Caco-2 (cell line): ENCODE measurements at places on chromosomes 4 and X.

GRCh38 chr4:163484906-163485305 is 9.6 kb upstream of the TMA16 start:
- peak; percentile 60 for DNase-seq

GRCh38 chr4:8362483-8362882 is 78.0 kb downstream of the ACOX3 start:
- DNase-seq: no peak

DNA sequence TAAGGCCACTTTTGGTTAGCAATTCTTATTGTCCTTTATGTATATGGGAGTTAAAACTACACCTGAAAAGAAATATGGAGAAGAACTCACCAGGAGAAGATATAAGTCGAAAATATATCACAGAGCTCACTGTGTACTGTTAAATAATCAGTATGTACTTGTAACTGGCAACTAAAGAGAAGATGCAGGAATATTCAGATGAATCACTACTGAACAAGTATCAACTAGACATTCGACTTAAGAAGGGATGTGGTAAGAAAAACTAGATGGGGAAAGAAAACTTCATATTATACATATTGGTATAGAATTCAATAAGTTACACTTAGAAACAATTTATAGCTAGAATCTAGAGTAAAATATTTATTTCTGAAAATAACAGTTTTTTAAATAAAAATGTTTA is 230.0 kb downstream of the CAMK2D start:
- no peak for DNase-seq

- no peak for DNase-seq
Measured at GRCh38 chr4:165191348-165191656, 16.1 kb upstream of the KLHL2 start.

DNA sequence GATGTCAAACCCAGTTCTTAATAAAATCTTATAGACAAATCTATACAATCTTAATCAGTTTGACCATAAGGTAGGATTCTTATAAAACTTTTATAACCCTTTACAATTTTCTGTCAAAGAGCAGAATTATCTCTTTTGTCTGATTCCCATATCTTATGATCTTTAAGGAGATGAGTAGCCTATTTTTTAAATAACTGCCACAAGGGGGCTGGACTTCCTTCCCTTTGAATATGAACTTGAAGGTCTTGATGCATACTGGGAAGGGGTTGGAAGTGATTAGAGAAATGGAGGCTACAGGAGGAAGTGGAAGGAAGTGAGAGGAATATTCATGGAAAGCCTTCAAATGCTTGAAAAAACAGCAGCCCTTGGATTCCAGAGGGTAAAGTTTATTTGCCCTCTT is 111.1 kb downstream of the APOOL start:
- DNase-seq: no peak

- no peak for DNase-seq
Measured at GRCh38 chrX:7704205-7704604, 138.8 kb upstream of the VCX start.

- DNase-seq: no peak
Measured at GRCh38 chr4:115315182-115315581, 201.8 kb upstream of the NDST4 start.

GRCh38 chr4:69838977-69839376 is 21.0 kb downstream of the SULT1E1 start:
- no peak for DNase-seq

- peak; percentile 14 for DNase-seq
Measured at GRCh38 chrX:18677161-18677869, 5.4 kb upstream of the RS1 start.

DNA sequence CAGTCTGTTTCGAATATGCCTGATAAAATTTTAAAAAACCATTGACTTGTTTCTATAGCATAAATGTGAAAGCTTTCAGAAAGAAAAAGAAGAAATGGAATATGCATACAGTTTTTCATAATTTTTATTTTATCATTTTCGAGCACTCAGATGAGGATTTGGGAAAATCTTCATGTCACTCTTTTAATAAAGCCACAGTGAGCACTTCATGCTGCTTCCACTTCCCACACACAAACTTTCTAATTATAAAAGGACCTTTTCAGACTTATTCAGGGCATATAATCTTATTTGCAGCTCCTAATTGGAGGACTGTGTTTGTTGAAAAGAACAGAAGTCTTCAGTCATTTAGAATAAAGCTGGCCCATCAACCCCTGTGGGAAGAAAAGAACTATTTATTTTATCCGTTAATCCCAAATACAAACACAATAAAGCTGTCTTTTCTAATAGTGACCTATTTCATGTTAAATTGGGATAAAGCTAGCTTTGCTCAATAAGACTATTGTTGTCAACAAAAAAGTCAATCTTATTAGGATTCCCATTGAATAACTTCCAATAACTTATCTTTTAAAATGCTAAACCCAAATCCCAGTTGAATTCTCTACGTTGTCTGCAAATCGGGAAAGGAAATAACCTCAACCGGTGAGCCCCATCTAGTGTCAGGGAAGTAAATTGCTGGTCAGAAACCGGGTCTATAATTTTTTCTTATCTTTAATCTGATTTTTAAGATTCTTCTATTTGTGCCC is 211.5 kb downstream of the PDGFRA start:
- DNase-seq: no peak

DNA sequence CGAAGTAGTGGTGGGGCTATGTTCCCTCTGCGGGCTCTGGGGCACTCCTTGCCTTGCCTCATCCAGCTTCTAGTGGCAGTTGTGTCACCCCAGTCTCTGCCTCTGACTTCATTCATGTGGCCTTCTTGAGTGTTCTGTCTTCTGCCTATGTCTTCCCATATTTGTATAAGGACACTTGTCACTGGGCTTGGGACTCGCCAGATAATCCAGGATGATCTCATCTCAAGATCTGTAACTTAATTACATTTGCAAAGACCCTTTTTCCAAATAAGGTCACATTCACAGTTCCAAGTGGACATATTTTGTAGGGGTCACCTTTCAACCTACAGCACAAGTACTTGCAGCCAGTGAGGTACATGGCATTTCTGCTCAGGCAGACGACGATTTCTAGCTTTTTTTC is 30.3 kb upstream of the CLDN24 start:
- no peak for DNase-seq

DNA sequence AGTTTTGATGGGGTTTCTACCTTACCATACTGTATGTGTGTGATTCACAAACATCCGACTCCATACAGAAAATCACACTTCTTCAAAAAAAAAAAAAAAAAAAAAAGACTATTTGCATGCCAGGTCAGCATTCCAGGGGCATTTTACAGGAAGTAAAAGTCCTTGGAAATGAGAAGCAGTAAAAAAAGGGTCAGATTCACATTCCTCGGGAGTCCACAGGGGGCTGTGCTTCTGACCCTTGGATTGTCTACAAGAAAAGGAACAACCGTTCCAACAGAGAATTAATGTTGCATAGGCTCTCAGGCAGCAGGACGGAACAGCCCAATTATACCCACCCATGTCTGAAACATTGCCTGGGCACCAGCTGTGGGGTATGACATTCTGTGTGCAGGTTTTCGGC is 290.3 kb downstream of the LDB2 start:
- no peak for DNase-seq

- peak; percentile 57 for DNase-seq
Measured at GRCh38 chr4:1864076-1865008, 6.9 kb upstream of the NSD2 start.

DNA sequence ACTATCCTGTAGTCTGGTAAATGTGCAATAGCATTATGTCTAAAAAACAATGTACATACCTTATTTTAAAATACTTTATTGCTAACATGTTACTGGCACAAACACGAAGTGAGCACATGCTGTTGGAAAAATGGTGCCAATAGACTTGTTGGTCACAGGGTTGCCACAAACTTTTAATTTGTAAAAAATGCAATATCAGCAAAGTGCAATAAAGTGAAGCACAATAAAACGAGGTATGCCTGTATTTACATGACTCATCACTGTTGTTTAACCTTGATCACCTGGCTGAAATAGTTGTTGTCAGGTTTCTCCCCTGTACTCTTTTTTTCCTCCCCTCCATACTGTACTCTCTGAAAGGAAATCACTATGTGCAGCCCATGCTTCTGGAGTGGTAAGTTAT is 56.5 kb downstream of the KLF8 start:
- DNase-seq: no peak

DNA sequence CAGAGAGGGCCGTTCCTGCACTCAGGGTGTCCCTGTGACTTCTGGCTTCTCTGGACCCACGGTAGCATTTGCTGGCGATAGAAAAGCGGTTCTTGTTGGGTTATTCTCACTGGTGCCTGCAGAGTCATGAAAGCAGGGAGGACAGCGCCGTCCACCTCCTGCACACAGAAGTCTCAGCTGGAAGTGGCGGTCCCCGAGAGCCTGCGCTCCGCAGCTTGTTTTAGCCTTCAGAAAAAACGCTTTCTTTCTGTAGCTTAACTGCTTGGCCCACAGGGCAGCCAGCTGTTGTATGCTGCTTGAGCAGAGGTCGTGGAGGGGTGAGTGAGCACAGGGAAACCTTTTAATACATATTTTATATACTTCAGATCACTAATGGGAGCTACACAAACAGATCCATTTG is 400.7 kb upstream of the FAT1 start:
- no peak for DNase-seq

DNA sequence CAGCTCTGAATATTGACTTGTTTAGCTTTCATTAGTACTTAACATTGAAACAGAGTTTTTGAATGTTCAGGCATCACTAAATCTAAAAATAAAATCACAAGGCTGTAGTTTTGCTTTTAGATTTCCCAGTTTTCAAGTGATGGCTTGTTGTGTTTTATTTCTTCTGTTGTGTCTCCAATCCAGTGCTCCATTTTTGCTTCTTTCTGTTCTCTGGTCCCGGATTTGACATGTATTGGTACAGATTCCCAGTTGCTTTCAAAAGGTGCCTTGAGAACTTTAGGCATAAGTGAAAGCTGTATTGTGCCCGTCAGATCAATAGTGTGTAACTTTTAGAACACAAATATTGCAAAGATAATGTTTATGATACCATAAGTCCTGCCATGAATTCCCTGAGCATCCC is 53.2 kb downstream of the ARHGAP10 start:
- DNase-seq: no peak

DNA sequence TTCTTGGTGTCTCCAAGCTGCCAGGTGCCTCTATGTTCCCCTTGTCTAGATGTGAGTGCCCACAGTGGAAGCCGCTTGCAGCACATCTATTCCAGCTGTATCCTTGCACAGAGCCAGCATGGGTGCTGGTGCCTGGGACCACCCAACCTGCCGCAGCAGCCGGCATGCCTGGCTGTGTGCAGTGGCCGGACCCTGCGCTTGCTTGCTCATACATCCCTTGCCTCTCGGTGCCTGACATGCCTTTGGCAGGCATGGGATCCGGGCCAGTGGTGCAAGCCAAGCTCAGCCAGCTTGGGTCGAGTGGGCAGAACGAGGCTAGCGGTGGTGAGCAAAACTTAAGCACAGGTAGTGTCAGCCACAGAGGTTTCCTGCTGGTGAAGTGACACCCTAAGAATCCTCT is 355.1 kb downstream of the TLL1 start:
- DNase-seq: no peak

DNA sequence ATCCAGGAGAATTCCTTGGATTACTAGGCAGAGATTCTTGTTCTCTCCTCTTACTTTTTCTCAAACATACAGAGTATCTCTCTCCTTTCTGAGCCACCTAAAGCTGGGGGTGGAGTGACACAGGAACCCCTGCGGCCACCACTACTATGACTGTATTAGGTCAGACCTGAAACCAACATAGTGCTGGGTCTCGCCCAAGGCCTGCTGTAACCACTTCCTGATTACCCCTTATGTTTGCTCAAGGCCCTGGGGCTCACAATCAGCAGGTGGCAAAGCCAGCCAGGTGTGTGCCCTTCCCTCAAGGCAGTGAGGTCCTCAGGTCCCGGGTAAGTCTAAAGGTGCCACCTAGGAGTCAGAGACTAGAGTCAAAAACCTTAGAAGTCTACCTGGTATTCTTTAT is 166.4 kb downstream of the PARM1 start:
- DNase-seq: no peak

- DNase-seq: no peak
Measured at GRCh38 chr4:156255230-156256007, 301.8 kb upstream of the CTSO start.

GRCh38 chr4:166862032-166862431 is 372.3 kb downstream of the SPOCK3 start:
- no peak for DNase-seq

- no peak for DNase-seq
Measured at GRCh38 chr4:3445829-3446545, 4.2 kb downstream of the HGFAC start.

- DNase-seq: no peak
Measured at GRCh38 chr4:8698341-8699062, 105.9 kb downstream of the CPZ start.

DNA sequence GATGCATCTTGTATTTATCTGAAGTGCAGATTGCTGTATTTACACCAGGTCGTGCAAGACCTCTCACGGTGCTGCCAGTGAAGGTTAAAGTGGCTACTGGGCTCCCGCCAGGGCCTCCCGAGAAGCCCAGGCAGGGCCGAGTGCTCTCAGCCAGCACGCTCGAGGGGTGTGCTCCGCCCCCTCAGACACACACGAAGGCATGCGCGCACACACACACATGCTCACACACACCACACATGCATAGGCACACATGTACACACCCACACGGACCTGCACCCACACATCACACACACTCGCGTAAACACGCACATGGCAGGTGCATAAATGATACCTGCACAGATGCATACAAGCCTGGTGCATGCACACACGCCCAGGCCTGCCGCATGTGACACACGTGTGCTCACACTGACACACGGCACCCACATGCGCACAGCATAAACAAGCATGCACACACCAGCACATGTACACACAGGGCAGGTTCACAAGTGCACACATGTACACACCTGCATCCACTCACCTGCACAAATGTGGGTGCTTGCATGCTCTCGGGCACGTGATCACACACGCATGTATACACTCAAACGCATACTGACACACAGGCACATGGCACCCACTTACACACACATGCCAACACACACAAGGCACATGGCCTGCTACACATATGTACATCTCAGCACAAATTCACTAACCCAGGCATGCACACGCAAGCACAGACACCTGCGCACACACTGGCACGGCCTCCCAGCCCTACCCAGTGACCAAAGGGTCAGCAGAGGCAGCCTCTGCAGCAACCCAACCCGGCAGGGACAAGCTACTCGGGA is 71.6 kb downstream of the FAM53A start:
- DNase-seq: no peak
